ENCODE measurements at places on chromosomes 16 and 17. TPM values are rescaled to one million over a fixed set of nuclear protein-coding genes. Genes with fewer than 3 reads are reported as not detected.

DNA sequence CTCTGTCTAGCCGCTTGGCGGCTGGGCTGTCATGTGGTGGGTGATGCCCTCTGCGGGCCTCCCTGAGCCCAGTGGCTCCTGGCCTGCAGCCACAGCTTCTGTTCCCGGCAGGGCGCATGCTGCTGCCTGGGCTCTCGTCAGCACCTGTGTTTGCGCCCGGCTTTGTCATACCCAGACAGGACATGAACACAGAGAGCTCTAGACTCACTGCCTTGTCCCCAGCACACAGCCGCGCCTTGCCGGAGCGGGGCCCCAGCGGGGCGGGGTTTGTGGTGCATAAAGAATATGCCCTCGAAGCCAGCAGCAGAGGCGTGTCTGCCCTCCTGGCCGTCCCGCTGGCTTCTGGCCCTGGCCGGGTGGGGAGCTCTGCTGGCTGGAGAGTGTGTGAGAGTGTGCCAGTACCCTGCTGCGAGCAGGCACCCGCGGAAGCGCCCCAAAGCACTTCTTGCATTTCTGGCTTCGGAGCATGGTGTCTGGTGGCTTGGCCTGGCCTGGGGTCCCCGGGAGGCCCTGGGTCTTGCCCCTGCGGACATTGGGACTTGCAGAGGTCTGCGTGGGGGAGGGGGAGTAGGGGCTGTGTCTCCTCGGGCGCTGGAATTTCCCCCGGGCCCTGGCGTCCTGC, 14.4 kb downstream of the ASPSCR1 start:
- DNase-seq = no peak

GRCh38 chr17:46782250-46782953, 36.1 kb downstream of the WNT3 start:
- DNase-seq = no peak

DNA sequence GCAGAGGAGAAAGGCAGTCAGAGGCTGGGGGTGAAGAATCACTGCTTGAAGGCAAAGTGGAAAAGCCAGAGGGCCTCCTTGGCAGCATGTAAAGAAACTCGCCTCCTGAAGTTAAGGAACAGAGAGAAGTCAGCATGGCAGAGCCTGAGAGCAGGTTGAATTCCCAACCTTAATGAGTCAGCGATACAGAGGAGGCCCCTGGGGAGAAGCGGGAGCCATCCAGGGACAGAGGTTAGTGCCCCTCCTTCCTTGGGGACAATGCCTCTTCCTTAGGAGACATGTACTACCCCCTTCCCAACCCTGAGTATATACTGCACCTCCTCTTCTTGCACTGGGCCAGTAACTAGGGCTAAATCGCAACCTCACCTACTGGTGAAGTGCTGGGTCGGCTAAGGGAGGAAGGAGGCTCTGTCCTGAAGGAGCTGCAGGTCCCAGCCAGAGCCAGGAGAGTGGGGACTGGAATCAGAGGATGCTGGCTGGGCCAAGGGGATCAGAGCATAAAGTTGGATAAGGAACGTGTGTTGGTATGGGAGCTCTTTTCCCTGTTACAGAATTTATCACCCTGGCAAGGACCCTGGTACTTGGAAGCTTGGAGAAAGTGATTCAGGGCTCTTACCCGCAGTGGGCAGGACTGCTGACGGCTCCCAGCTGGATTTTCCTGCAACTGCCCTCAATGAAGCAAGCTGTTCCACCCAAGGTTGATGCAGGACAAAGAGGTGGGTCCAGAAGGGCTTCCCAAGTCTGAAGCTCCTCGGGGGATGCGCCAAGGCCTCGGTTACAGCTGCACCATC, 5.4 kb upstream of the AANAT start:
- DNase-seq = no peak

GRCh38 chr16:25747160-25747758, 55.5 kb downstream of the HS3ST4 start:
- DNase-seq = no peak

- no peak for DNase-seq
These were observed 5.6 kb upstream of the ANKS4B start for GRCh38 chr16:21227866-21228265.

- DNase-seq = no peak
These were observed 40.1 kb downstream of the ENGASE start for GRCh38 chr17:79114458-79115301.

- no peak for DNase-seq
These were observed 19.4 kb upstream of the ENDOV start for GRCh38 chr17:80395402-80396151.

CD300LG gene
- total RNA-seq = 6.8 TPM

WFDC1 gene
- 1.3 TPM for total RNA-seq

DLX4 gene
- total RNA-seq = 2.6 TPM

ADAP2 gene
- 22.5 TPM for total RNA-seq

ETV4 gene
- 5.6 TPM for total RNA-seq

Measured in suprapubic skin (tissue), 4 donors.